ENCODE measurements at places on chromosomes 4 and X.

GRCh38 chr4:8756816-8757215 is 114.8 kb downstream of the HMX1 start:
- no peak for DNase-seq

GRCh38 chr4:142284402-142285221 is 561.5 kb downstream of the INPP4B start:
- no peak for DNase-seq

- no peak for DNase-seq
These were observed 362.2 kb downstream of the SMARCA1 start for GRCh38 chrX:129161108-129161507.

GRCh38 chrX:130299279-130300009 is 30.7 kb upstream of the ZNF280C start:
- DNase-seq, result no peak

- DNase-seq, result no peak
These were observed 5.4 kb upstream of the FATE1 start for GRCh38 chrX:151710457-151710856.

DNA sequence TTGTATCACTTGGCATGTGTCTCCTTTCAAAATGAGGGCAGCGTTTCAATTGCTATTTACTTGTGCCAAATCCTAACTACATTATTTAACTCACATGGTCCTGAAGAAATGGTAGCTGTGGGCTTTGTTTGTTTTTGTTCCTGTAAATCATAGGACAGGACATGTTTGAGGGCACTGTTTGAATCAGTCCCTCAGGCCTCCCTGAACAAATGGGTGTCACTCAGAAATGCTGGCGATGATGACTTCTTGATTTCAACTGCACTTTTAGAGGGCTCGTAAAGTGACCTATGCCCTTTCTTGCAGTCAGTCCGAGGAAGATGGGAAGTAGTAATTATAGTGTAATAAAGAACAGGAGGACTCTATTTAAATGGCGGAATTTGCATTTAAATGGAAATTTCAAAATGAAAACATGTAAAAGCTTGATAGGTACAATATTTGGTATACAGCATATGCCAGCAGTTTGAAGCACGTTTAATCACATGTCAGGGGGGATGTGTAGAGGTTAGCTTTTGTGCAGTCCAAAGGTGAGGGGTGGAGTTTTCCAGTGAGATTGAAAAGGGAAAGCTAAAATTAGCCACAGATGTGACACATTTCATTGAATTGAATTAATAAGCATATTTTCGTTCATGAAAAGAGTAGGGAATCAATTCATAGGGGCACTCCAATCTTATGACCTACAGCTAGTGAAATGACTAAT is 1958.7 kb upstream of the IGFBP7 start:
- no peak for DNase-seq

GRCh38 chr4:48141048-48141447 is 7.0 kb upstream of the TXK start:
- DNase-seq, result no peak

GRCh38 chr4:189126040-189126439 is 814.6 kb upstream of the FRG1 start:
- no peak for DNase-seq

GRCh38 chr4:78057135-78057599 is at the start of gene FRAS1:
Gene FRAS1, plus strand, starts transcription at chr4:78057323. Its CDS starts 687 bp downstream, at chr4:78058010.
- no peak for DNase-seq

DNA sequence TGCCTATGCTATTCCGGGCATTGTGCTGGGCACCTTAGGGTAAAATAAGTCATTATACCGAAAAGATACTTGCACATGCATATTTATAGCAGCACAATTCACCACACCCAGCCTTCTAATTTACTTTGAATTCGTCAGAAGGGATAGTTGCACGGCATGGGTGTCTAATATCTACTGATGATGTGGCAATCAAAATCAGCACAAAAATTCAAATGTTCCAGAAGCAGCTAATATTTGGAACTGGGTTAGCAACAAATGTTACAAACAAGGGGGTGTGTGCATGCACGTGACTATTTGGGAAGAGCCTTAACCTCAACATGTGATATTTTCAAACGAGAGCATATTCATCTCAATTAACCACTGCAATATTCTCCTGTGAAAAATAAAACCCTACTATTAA is 79.7 kb upstream of the PRSS48 start:
- no peak for DNase-seq

GRCh38 chr4:173490817-173491528 is 39.1 kb downstream of the HAND2 start:
- DNase-seq, result no peak

DNA sequence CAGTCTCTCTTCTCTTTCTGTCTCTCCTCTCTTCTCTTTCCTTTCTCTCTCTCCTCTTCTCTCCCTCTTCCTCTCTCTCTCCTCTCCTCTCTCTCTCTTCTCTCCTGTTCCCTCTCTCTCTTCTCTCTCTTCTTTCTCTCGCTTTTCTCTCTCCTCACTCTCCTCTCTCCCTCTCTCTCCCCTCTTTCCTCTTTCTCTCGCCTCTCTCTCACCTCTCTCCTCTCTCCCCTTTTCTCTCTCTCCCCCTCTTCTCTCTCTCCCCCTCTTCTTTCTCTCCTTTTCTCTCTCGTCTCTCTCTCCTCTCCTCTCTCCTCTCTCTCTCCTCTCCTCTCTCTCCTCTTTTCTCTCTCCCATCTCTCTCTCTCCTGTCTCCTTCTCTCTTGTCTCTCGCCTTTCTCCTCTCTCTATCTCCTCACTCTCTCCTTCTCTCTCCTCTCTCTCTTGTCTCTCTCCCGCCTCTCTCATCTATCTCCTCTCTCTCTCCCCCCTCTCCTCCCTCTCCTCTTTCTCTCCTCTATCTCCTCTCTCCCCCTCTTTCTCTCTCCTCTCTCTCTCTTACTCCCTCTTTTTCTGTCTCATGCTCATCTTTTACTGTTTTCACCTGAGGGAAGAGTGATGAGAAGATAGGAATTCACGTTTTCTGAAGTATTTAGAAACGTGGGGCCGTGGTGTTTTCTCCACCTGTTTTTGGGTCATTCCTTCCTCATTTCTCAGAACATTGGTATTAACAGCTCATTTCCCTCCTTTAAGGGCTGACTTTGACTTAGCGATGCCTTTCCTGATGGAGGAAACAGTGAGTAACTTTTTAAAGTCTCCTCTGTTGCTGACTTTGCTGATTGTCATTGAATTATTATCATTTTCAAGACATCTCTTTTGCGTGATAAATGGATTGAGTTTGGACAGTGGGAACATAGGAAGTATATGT is 80.6 kb upstream of the CD99 start:
- no peak for DNase-seq
